ENCODE measurements at places on chromosomes 4 and X.

DNA sequence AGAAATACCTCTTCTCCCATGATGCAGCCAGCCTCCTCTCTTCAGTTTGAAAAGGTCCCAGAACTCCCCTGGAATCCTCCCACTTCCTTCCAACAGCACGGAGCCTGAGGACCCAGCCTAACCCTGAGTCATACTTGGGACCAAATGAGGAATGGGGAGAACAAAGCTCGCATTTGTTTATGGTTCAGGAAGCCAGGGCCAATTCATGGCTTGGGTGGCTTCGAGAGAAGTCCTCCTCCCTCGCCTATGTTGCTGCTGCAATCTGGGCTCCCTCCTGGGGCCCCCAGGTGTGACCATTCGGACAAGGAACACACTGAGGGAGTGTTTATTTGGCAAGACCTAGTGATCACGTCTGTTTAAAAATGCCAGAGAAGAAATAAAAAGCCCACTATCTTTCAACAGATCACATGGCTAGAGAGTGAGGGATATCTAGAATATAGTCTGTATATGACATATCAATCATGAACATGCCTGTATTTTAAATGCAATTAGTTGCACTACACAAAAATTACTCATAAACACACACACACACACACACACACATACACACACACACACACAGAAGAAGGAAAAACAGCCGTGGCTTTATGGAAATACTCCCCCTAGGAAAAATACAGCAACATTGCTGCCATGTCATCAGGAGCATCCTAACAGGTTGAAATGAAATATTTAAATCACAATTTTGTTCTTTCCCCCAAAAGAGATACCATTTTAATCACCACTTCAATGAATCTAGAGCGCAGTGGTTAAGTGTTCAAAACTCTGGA, 155.7 kb upstream of the MAP3K15 start:
- no peak for DNase-seq

- DNase-seq, result no peak
Observed at GRCh38 chr4:94668724-94669123, 89.0 kb upstream of the BMPR1B start.

GRCh38 chr4:42488114-42488513, 90.8 kb downstream of the SHISA3 start:
- DNase-seq, result no peak

DNA sequence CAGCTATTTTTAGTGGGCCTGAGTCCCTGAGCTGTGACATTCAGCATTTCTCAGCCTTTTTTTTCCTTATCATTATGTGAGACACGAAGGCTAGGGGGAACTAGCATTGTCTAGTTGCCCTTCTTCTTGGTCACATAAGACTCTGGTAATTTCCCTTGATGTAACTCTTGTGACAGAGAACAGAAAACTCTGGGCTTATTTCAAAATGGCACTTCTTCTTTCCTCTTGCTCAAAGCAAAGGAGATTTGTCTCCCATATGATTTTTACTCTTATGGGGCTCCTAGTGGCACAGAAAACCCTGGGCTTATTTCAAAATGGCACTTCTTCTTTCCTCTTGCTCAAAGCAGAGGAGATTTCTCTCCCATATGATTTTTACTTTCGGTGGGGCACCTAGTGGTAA, 14.7 kb downstream of the ATXN3L start:
- no peak for DNase-seq

DNA sequence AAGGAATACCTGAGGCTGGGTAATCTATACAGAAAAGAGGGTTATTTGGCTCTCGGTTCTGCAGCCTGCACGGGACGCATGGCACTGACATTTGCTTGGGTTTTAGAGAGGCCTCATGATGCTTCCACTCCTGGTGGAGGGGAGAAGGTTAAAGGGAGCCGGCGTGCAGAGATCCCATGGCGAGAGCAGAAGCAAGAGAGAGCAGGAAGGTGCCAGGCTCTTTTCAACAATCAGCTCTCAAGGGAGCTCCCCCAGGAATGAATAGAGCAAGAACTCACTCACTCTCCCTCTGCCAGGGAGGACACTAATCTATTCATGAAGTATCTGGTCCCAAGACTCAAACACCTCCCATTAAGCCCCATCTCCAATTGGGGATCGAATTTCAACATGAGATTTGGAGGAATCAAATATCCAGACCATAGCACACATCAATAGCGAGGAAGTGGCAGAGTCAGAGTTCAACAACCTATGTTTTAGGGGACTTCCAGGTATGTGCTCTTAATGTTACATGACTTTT, 109.8 kb downstream of the SORBS2 start:
- no peak for DNase-seq

GRCh38 chr4:165628572-165628971, 244.5 kb upstream of the TLL1 start:
- no peak for DNase-seq

DNA sequence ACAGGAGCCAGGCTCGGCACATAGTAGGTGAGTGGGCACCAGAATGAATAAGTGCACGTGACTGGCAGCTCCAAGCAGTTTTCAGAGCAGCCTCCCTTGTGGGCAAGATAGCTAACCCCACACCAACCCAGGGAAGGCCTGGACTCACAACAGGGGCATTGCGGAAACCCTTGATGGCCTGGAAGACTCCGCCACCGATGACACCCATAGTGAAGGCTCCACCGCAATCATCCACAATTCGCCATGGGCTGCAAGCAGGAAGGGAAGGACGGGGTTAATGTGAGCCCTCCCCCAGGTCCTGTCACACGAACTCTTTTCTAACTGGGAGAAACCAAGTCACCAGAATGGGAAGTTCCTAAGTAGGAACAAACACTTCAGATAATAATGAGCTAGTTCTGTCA, 957 bp downstream of the TIMM17B start:
- DNase-seq, result no peak

DNA sequence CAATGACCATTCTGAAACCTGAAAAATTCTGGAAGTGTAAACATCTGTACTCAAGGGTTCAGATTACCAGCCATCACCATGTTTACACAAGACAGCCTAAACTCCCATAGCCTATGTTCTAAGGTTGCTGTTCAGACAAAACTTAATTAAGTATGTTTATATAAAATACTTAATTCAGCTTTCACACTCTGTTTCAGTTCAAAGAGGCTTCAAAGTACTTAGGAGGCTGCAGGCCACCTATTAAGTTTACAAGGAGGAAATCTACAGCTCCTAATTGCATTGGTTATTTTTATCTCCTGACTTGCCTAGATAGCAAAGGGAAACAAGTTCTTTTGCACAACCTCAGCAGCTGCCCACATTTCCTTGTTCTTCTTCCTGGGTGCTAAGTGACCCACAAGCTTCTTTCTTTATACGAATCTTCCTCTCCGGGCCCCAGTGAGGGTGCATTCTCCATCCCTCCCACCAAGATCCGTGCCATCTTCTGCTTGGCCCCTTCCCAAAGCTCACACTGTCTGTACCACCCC, 2.0 kb downstream of the GAK start:
- DNase-seq, result no peak

DNA sequence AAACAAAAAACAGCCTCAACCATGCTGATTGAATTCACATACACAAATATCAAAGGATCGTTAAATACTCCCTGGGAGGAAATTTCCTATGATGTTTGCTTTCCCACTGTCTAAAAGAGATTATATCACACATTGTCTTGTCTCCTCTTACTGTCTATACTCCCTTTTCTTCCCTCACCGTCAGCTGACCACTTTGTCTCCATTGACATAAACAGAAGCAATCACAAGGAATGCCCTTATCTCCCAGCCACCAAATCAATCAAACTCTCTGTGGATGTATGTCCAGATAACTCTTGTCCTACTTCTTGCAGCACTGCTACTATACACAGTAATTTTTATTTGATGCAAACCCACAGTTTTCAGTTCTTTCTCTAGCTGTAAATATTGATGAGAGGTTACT, 12.2 kb upstream of the NUDT9 start:
- no peak for DNase-seq

DNA sequence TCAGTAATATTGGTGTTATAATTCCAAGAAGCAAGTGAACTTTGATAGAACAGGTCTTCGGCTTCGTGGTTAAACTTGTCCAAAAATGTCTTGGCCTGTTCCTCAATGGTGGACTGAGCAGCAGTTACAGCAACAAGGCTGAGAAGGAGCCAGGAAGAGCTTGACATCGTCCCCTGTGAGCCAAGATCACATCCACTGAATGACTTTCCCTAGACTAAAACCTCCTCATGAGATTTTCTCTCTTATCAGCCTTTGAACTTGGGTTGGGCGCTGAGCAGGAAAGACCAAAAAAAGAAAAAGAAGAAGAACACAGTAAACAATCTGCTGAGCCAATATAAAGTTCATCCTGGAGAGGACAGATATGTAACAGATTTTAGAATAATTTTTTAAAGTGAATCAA, at the start of gene ACE2:
Gene ACE2, minus strand, starts transcription at position 216 of the 400 bp plus-strand sequence. Its CDS starts 49 bp downstream, at position 167.
- DNase-seq, result no peak

- no peak for DNase-seq
Observed at GRCh38 chr4:159252491-159252890, 149.6 kb downstream of the RAPGEF2 start.

- no peak for DNase-seq
Observed at GRCh38 chr4:128524311-128524710, 236.7 kb upstream of the PGRMC2 start.

GRCh38 chrX:96843566-96843965, 40.1 kb upstream of the RPA4 start:
- no peak for DNase-seq

DNA sequence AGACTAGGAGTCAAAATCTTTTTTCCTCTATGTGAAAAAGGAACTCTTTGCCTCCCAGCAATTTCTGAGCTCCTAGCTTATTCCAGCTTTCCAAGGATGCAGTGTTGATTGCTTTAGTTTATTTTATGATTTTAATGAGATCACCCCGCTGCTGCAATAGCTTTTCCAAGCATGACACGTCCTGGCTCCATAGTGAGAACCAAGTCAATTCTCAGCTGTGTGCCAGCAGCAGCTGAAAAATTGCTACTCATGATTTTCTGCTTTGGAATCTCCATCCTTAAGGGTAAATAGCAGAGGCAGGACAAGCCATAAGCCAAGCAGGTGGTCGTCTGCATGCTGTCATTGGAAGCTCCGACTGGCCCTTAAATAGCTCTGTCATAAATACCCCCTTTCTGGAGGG, 64.5 kb downstream of the FTHL17 start:
- no peak for DNase-seq

GRCh38 chrX:67717571-67717970, 173.8 kb downstream of the AR start:
- no peak for DNase-seq
